ENCODE measurements at places on chromosomes 2 and 18.
A peak's percentile ranks its signal among the peaks of the same experiment; 100 is the strongest.

GRCh38 chr2:164496421-164496820 is 124.9 kb downstream of the GRB14 start:
- no peak for DNase-seq

GRCh38 chr2:239380831-239381708 is 19.8 kb downstream of the HDAC4 start:
- DNase-seq: no peak

- DNase-seq: no peak
Observed at GRCh38 chr18:70036771-70037347, 89.2 kb upstream of the CD226 start.

- no peak for DNase-seq
Observed at GRCh38 chr18:33916200-33916599, 308.5 kb downstream of the NOL4 start.

- DNase-seq: peak; percentile 12
Observed at GRCh38 chr18:79525556-79526467, 130.1 kb downstream of the NFATC1 start.

DNA sequence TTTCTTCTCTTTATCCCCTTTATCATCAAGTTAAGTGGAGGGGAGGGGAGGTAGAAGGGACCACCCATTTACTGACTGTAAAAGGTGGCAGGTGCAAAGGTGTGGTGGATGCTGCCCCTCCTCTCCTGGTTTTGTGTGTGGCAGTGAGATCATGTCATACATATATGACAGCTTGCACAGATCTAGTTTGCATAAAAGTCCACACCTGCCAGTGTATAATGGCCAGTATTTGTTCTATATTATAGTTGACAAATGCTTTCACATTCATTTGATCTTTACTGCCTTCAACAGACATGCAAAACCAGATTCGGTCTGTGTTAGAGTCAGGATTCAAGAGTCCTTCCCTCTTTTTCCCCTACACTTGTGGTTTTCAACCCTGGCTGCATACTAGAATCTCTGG is 55.1 kb downstream of the TGFA start:
- no peak for DNase-seq

GRCh38 chr18:10240973-10241372 is 213.5 kb upstream of the APCDD1 start:
- no peak for DNase-seq

- no peak for DNase-seq
Observed at GRCh38 chr2:9991829-9992273, 40.4 kb downstream of the GRHL1 start.

GRCh38 chr2:42513252-42513918 is 19.6 kb upstream of the KCNG3 start:
- DNase-seq: no peak

GRCh38 chr2:88601286-88601685 is 26.0 kb downstream of the EIF2AK3 start:
- DNase-seq: no peak

- DNase-seq: no peak
Observed at GRCh38 chr2:146821836-146822316, 1023.0 kb upstream of the ACVR2A start.

DNA sequence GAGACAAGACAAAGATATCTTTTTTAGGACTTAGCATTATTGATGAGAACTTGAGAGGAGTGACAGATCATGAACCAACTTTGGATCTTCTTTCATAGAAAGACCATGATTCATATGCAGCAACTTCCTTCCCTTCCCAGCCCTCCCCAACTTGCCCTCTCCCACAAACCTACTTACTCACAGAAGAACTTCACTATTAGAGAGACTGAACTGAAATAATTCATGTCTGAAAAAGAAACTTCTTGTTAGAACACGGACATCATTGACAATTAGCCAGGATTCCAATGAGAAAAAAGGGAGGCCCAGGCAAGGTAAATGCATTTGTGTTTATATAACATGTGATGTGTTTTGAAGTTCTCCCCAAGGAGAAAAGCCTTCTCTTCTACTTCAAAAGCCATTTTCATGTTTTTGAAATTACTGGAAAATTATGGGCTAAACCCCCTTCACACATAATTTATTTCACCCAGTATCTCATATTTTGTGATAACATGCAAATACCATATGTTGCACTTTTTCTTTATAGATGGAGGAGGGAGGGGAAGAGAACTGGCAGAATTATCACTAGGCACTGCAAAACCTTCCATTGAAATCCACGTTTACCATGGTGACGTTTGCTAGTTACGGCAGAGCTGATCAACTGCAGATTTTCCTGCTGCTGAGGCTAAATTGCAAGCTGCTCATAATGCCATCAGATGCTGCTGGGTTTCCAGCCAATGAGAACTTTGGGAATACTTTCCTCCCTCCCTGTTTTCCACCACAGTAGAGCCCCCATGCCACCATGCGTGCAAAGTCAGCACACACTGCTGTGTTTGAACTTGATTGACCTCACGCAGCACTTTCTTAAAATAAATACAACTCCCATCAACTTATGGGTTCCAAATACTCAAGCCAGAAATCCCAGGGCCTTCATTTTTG is 294.7 kb downstream of the MEIS1 start:
- no peak for DNase-seq

DNA sequence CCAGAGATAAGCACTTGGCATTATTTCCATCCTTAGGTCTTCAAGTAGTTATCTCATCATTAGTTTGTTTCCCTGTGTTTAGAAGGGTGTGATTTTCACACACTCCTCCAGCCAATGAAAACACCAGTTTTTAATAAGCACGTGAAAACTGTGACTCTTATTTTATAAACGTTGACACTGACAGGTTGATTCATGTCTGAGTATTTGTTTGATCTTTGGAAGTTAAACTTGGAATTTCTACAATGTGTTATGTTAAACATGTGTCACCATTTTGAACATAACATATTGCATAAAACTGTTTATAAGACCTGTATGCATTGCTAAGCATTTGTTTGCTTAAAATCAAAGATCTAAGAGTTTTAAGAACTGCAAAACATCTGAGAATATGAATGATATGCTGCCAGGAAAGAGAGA is 27.6 kb downstream of the SLC40A1 start:
- no peak for DNase-seq

- DNase-seq: no peak
Observed at GRCh38 chr2:11270891-11271290, 73.5 kb downstream of the ROCK2 start.

- DNase-seq: no peak
Observed at GRCh38 chr2:69774984-69775982, 33.3 kb downstream of the ANXA4 start.

GRCh38 chr2:203340791-203341487 is 12.7 kb downstream of the ABI2 start:
- DNase-seq: no peak

GRCh38 chr18:275486-275885 is 7.6 kb upstream of the THOC1 start:
- no peak for DNase-seq

- DNase-seq: no peak
Observed at GRCh38 chr2:232761301-232761907, 15.0 kb downstream of the KCNJ13 start.

DNA sequence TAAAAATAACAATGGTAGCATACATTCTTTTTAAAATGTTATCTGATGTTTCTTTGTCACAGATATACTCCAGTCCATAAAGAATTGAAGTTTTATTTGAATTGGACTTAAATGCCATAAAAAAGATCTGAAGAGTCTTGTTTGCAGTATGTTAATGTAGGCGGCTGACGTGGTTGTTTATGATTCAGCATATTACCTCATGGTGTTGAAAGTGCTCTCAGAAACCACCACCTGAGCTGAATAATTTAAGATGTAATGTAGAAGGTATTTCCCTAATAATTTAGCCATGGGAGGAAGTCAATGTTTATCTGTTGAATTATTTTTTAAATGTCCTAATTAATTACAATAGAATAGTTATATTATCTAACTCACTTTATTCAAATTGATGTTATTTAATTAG is 58.6 kb upstream of the CHN1 start:
- DNase-seq: no peak

GRCh38 chr18:79658366-79658765 is 21.2 kb upstream of the CTDP1 start:
- DNase-seq: no peak

- no peak for DNase-seq
Observed at GRCh38 chr2:506451-506850, 170.8 kb downstream of the TMEM18 start.
